Fibroblast of skin of abdomen (primary cell): ENCODE measurements at places on chromosomes 3 and 15.

GRCh38 chr3:64207289-64208080, 17.8 kb downstream of the PRICKLE2 start:
- DNase-seq = peak; percentile 68

GRCh38 chr3:115270849-115271248, 123.8 kb upstream of the ZBTB20 start:
- DNase-seq = no peak

- DNase-seq = peak; percentile 28
Measured at GRCh38 chr15:48533982-48534381, 111.5 kb downstream of the FBN1 start.

DNA sequence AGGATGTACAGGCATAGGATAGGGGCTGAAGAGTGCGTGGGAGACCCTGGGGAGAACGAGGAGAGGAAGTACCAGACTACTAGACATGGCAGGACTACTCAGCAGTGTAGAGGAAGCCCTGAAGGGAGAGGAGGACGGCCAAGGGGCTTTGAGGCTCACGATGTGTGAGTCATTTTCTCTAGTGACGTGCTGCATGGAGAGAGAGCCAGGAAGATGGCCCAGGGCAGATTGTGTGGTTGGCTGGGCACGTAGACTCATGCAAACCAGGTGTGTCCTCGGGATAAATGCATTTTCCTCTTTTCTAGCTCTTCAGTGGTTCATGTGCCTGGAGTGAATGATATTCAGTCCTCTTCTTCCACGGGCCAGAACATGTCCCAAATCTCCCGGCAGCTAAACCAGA, 115.0 kb upstream of the ABHD17C start:
- peak; percentile 53 for DNase-seq

GRCh38 chr15:77386626-77387025, 33.3 kb downstream of the PEAK1 start:
- peak; percentile 8 for DNase-seq

DNA sequence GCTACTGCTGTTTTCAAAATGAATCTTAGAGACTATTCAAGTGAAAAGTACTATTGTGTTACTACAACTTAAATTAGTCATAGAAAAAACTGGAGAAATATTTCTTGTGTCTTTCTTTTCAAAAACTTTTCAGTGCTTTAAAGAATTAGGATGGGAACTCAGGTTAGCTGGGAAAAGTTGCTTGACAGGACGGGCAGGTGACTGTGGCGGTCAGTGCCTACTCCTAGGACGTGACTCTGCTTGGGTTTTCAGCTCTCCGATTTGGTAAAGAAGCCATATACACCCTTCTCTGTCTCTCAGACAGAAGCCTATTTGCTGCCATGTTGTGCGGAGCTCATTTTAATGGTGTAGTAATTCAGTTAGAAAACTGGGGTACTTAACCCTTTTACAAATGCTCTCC, 89.8 kb upstream of the CACNA2D3 start:
- no peak for DNase-seq

DNA sequence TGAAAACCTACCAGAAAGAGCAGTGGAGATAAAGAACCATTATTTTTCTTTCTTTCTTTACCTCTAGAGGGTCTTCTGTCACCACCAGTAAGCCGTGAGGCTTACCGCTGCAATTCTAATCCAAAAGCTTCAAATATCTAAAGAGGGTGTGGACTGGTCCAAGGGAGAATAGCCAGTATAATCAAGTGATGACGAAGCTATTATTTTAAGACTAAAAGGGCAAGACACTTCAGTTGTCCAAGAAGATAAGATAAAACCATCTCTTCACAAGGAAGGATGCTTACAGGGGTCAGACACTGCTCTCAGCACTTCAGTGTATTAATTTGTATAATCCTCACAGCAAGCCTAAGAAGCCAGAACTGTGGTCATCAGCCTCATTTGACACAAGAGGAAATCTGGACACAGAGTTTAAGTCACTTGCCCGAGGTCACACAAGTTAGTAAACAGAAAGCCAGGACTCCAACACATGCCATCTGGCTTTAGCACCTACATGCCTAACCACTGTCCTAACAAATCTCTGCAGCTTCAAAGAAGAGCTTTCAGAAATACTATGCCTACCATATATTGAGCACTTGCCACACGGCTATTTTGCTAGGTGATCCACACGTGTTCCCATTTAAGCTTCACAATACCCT, 14.6 kb downstream of the HDC start:
- no peak for DNase-seq
